ENCODE measurements at places on chromosomes 7 and 10.

GRCh38 chr10:21764466-21765189, 230.6 kb downstream of the MLLT10 start:
- DNase-seq, result no peak

- no peak for DNase-seq
These were observed 37.1 kb downstream of the COL13A1 start for GRCh38 chr10:69838853-69839252.

DNA sequence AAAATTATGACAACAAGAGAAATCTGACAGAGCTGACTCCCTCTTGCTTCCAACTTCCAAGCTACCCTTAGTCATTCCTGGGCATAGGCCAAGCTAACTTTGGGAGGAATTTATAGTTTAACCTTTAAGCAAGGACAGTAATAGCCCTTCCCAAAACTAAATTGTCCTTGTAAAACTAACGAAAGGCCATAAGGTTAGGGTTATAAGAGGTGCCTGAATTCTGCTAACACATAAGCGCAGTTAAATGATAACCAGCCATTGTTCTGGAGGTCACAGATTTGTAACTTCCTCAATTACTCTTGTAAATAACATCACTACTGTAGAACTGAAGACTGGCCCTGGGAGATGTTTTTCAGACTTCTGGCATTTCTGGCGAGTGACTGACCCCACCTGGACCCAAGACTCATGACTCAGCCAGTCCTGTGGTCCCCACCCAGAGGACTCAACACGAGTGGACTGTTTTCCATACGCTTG, 481.2 kb downstream of the KCNMA1 start:
- DNase-seq, result no peak

- no peak for DNase-seq
These were observed 24.9 kb downstream of the PAXIP1 start for GRCh38 chr7:154978017-154978416.

DNA sequence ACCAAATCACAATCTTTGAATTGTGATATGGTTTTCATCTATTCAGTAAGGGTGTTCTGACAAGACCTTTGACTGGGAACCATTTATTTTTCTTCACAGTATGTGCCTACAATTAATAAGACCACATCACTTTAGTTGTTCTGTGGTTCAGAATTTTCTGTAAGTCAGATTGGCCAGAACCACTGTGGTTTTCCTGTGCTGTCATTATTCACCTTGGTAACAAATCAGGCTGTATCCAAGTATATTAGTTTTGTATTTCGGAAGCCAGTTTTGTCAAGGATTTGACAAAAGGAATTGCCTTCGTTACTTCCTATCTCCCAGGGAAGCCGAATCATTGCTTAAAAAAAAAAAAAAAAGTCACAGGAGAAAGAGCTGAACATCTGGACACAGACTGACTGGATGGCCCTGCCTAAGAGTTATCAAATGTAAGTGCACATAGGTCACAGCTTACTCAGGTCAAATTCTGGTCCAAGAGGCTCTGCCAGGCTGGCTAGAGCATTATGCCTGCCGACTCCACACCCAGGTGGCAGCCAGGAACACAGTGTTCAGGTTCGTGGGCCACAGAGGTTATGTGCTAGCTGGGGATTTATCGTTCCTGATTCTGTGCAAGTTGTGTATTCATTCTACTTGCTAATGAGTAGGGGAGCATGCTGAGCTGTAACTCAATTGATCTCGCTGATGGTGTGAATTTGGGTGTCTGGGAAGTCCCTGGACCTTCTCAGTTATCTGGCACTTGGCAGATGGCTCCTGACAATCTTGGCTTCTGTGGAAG, 175.3 kb downstream of the JAZF1 start:
- DNase-seq, result no peak

DNA sequence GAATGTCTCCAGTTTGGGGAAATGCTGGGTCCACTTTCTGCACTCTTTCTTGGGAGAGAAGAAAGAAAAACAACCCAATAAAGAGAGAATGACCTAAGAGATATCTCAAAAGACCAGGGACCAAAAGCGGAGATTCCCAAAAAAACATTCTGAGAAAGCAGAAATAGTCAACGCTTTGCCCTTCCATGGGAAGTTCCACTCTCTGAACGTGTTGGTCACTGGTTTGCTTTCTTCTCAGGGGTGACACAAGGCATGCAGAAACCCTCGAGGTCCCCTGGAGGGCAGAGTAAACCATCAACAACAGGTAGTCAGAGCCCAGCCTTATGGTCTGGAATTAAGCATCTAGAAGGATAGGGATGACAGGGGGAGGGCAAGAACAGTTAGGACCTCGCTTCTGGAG, 26.2 kb upstream of the AOAH start:
- DNase-seq, result no peak

DNA sequence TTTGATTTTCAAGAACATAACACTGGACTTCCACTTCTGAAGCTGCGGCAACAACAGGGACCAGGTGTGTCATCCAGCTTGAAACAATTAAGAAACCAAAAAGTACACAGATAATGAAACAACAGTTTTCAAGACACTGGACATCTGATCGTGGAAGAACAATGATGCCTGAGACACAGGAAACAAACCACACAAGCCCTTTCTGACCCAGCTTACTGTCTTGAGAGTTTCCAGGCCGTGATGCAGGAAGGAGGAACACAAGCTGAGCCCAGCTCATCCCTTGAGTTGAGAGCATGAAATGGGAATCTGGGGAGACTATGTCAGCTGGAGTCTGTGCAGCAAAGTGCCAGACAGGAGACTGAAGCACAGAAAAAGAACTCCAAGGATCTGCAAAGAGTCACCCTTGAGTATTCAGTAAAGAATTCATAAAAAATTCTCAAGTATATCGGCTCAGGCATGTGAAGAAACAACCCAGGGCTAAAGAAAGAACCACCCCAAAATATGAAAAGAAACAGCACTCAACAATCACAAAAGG, 91.6 kb downstream of the RNF32 start:
- no peak for DNase-seq

GRCh38 chr7:18874880-18875279, 242.6 kb downstream of the TWIST1 start:
- DNase-seq, result no peak

DNA sequence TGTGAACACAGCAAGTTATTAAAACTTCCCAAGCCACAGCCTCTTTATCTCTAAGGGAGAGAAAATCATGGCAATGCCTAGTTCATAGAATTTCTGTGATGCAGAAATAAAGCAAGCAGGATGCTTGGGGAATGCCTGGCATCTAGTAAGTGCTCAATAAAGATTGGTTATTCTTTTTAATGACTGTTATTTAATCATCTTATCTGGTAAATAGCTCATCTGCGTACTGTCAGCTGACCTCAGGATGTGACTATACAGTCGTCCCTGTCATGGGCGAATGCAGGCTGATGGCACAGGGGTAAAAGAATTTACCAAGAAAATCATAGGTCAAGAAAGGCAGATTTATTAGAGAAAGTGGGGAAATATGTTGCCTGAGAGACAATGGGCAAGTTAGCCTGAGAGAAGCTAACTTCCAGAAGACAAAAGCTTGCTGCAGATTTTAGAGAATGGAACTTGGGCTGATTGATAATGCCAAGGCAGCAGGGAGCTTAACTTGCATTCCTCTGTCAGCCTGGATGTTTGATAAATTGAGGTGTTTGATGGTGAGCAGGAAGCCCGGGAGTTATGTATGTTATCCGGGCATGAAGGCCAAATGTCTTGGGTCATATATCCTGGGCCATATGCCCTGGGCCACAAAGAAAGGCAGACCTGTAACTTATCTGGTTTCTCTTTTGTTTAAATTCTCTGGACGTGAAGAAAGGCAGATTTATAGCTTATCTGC, 126.0 kb downstream of the KCNMA1 start:
- no peak for DNase-seq

DNA sequence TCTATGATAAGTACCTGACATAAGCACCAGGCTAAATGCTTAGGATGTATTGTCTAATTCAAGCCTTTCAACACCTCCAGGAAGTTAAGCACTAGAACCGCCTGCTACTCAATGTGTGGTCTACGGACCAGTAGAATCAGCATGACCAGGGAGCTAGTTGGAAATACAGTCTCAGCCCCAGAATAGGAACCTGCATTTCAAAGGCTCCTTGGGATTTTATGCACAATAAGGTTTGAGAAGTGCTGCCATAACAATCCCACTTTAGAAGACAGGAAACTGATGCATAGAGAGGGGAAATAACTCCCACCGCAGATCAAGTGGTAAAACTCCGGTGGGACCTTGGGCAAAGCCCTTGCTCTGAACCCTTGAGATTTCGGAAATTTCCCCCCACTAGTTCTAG, 8.8 kb upstream of the DUSP5 start:
- no peak for DNase-seq

- DNase-seq, result no peak
These were observed 102.5 kb downstream of the APBB1IP start for GRCh38 chr10:26540601-26541000.

GRCh38 chr10:79081353-79082034, 12.7 kb downstream of the ZMIZ1 start:
- no peak for DNase-seq

- no peak for DNase-seq
These were observed 29.1 kb downstream of the FIGNL1 start for GRCh38 chr7:50421043-50421442.

GRCh38 chr10:21334891-21335696, 190.4 kb downstream of the SKIDA1 start:
- no peak for DNase-seq

DNA sequence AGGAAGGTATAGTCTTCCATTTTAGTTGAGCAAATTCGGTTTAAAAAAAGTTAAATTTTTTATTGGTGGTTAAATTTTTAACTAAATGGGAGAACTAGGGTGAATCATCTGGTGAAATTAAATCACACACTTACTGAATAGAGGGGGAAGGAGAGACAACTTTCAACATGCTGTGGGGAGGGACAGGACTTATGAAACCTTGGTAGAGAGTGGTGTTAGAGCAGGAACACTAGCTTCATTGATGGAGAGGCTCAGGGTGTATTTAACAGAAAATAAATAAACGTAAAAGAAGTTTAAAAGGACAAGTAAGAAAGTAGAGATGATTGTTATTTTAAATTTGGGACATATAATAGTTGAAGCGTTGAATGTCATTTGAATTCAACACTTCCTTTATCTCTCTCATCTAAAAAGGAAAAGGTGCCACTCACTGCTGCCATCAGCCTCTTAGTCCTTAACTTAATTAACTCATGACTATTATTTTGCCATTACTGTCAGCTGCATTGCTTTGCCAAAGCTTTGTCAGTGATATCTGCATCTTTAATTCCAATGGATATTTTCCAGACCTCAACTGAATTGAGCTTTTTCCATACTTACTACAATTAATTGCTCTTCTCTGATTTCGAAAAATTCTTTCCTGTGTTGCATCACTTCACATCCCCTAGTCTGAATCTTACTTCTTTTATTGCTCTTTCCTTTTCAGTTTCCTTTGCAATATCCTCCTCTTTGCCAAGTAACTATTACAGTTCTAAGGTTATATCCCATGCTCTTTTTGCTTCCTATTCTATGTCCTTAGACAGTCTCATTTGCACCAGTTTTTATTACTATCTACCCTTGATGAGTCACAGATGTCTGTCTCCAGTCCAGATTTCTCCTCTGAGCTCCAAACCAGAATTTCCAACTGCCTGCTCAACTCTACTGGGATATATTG, 71.7 kb downstream of the GNAT3 start:
- DNase-seq, result no peak

- DNase-seq, result no peak
These were observed 33.5 kb downstream of the REEP3 start for GRCh38 chr10:63554657-63555056.

DNA sequence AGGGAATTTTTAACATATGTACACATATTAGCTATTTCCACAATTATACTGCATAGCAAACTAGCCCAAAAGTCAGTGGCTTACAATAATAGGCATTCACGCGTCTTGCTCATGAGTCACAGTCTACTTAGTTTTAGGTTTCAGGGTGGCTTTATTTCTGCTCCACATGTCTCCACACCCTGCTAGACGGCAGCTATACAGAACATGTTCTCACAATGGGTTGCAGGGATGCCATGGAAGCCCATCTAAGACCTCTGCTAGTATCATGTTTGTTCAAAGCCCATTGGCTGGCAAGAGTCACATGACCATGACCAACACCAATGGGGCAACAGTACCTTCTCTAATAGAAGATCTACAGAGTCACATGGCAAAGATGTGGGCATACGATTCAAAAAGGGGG, 96.3 kb upstream of the NEBL start:
- no peak for DNase-seq

DNA sequence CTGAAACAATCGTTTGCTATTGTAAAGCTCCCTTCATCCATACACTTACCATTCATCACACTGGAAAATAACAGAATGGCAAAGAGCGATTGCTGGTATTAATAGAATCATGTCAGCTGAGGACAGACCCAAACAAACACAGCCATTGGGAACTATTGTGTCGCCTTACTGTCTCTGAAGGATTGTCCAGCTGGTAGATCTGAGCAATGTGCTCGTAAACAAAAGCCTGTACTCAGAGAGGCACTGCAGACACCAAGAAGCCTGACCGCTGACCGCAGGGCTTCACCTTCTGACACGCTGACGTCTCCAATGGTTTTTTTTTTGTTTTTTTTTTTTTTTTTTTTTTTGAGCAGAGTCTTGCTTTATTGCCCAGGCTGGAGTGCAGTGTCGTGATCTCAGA, 151.0 kb upstream of the FRMD4A start:
- no peak for DNase-seq

GRCh38 chr7:132141109-132141508, 435.2 kb downstream of the PLXNA4 start:
- no peak for DNase-seq

DNA sequence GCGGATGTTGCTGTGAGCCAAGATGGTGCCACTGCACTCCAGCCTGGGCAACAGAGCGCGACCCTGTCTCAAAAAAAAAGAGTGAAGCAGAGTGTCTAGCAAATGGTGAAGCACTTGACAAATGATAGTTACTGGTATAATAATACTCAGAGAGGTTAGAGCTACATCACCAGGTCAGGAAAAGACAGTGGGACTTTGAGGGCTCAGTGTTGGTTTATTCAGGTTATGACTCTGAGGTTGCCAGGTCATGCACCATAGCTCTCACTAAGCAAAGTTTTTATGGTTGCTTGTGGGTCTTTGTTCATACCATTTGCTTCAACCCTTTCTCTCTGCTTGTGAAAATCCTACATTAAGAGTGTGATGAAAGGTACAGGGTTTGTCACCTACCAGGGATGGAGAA, 13.6 kb downstream of the MRPS33 start:
- no peak for DNase-seq

DNA sequence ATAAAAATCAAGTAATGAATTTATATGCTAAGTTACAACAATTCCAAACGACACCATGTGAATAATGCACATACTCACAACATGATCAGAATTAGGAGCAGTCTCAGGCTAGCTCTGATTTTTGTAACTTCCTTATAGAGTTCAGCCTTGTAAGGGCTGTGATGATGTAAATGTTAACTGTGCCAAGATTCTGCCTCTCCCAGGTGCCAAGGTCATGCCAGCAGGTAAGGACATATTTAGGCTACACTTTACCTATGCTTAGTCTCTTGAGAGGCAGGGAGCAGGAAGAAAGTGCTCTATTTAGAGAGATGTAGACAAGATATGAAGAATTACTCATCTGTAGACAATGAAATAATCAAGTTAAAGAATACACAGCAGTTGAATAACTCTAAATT, 53.6 kb upstream of the AGR3 start:
- DNase-seq, result no peak

GRCh38 chr10:5411941-5412276, 448 bp upstream of the NET1 start:
- DNase-seq, result no peak

- no peak for DNase-seq
These were observed 100.2 kb downstream of the COL13A1 start for GRCh38 chr10:69901628-69902505.

Measured in iPS DF 19.7 (cell line).